ENCODE measurements at places on chromosomes 2 and 18.

DNA sequence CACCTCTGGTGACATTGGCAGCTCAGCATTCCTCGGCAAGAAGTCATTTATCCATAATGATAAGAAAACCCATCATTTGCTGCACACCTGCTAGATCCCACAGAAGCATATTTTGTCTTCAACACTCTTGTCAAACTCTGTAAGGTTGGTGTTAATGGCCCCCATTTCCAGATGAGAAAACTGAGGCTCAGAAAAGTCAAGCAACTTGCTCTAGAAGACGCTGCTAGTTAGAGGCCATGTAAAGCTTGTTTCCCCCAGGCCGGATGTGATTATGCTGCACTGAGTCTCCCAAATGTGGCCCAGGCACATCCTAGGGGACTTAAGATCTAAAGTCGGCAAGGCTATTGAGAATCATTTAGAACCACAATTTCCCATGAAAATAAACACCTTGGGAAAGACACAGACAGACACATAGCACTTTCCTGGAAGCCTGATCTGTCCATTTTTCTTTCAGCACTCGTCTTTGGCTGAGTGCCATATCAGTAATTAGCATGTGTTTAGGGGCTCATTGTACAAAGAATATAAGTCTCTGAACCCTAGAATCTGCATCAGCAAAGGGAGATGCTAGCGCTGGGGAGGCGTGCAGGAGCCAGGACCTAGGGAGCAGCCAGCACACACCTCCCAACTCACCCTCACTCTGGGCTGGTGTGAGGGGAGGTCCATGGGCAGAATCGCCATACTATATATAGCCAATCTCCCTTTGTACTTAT, 39.3 kb downstream of the C1QL2 start:
- DNase-seq: no peak

GRCh38 chr2:197168705-197169104, 141.9 kb downstream of the ANKRD44 start:
- DNase-seq: no peak

DNA sequence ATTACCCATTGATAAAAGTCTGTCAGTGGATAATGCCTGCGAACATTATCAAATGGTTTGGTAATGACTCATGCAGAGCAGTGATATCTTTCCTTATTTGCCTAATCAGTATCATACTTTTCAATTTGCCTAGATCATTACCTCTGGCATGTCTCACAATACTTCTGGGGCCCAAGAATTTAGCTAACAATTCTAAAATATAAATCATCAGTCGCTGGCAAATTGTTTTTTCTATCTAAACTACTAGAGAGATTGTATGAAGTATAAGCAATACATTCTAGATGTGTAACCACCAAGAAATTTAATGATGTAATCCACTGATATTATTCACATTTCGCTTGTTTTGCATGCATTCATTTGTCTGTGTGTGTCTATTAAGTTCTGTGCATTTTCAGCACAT, 191.2 kb upstream of the CDH19 start:
- DNase-seq: no peak

GRCh38 chr18:78980279-78980771, 707 bp downstream of the SALL3 start:
- DNase-seq: no peak

- no peak for DNase-seq
Observed at GRCh38 chr2:240386326-240386725, 49.1 kb upstream of the GPC1 start.

DNA sequence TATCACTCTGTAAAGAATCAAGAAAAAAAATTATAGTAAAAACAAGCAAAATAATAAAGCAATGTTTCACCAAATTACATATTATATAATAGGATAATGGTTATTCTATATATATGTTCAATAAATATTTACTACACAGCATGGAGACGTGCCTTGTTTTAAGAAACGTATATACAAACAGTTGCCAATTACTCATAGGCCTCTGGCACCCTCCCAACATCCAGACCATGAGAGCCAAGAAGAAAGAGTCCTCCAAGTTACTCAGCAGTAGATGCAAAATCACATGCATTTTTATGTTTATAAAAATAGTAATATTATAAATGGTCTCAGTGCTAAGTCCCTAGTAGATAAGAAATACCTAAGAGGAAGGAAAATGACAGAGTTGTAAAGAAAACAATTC, 64.8 kb downstream of the REV1 start:
- DNase-seq: peak; percentile 64

GRCh38 chr2:98701230-98701629, 29.7 kb downstream of the MGAT4A start:
- DNase-seq: no peak

DNA sequence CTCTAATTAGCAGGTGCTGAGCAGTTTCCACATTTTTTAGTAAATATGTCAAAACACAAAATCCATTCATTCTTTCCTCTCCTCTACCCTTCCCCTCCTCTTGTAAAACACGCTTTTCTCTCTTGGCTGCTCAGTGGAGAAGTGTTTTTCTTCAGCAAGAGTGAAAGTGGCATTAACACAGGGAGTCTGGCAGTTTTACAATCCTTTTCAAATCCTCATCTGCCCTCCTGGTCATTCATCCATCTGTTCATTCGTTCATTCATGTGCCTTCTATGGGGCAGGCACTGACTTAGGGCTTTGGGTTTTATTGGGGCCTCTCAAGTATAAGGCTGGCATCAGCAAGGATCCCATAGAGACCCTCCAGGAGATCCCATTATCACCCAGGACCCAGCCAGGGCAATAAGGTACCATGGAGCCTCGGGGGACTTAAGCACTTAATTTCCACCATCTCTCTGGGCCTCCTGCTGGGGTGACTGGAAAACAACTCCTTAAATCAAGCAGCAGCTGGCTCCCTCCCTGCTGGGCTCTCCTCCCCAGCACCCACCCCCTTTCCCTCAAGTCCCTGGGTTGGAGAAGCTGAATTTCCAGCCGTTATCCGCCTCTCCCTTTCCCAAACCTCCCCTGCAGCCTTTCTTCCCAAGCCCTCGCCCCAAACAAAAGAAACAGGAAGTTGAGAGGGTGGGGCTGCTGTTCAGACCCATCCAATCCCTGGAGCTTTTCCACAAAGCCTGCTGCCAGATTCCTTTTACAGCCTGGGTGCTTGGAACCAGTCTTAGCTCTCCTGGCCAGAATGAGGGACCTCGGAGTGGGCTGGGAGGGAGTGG, 32.6 kb downstream of the MARCHF4 start:
- DNase-seq: peak; percentile 59

GRCh38 chr2:204335451-204336058, 209.7 kb upstream of the PARD3B start:
- no peak for DNase-seq

GRCh38 chr2:18412980-18413675, 147.3 kb downstream of the RDH14 start:
- no peak for DNase-seq

GRCh38 chr2:102940684-102941083, 178.9 kb downstream of the TMEM182 start:
- DNase-seq: no peak

- no peak for DNase-seq
Observed at GRCh38 chr2:142952793-142953494, 75.5 kb downstream of the KYNU start.

DNA sequence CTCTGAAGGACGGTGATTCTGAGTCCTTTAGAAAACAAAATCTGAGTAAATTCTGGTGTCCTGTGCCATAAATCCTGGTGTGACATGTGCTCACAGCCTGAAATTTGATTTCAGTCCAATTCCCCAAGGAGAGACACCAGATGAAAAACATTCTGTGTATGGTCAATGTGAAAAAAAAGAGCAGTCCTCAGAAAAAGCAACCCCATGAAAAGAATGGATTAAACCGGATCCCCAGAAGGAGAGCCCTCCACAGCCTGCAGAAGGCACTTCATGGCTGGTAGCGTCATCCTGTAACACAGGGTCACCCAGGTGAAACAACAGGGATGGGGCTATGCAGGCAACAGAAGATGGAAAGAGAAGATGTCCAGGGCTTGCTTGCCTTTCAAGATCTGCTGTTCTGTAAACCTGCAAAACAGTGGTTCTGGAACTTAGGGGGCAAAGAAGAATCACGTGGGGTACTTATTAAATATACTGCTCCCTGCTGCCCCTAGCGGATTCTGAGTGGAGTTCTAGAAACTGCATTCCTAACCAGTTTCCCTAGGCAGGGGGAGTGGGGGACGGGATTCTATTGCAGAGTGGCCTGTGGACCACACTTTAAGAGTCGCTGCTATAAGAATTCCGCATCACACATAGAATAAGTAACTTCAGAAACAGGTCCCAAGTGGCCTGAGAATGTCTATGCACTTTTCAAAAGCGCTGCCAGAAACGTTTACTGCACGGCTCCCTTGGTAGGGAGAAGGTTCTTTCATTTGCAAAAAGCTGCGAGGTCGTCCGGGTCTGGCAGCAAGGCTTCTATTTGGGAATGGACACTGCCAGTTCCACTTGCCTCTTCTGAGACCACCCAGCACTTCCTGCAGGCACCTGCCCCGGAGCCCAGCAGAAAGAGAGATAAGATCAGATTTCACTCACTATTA, 118.9 kb upstream of the ARL5A start:
- no peak for DNase-seq

DNA sequence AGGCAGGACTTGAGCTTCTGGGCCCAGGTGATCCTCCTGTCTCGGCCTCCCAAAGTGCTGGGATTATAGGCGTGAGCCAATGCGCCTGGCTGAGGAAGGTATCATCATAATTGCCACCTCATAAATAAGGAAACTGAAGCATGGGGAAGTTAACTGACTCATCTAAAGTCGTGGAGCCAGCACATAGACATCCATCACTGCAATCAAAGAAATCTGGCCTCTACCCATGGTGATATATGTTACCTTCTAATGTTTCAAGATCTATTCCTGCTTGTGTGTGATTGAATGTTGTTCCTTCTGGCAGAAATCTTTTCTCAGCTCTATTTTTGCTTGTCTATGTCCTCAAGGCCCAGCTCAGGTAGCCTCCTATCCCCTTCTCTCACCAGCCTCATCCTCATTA, 105.1 kb upstream of the AQP4 start:
- no peak for DNase-seq

GRCh38 chr2:158460632-158461297, 4.0 kb downstream of the PKP4 start:
- DNase-seq: no peak

DNA sequence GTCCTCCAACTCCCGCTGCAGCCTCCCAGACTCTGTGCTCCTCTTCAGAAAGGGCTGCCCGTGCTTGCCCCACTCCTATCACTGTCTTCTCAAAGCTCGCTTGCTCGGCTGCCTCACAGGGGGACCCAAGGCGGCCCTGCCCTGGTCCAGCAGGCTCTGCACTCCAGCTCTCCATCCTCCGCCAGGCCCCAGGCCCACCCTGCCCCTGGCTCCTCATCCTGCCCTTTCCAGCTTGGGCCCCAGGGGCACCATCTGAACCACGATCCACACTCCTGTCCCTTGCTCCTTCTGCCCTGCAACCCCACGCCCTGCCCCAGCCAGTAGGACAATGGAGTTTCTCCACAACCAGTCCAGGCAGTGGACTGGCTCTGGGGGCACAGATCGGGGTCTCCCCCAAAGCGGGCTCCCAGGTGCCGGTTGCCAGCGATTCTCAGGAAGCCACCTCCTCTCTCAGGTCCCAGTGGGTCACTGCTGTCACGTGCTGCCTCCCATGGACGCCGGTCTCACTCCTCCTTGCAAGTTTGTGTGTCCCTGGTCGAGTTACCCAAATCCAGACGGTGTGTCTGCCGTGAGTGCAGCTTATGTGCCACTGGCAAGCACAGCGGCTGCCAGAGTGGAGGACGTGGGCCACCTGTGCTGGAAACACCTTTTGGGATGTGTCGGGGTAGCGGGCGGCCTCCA, 238.5 kb downstream of the HDAC4 start:
- DNase-seq: no peak

GRCh38 chr2:58698620-58699019, 457.5 kb upstream of the FANCL start:
- DNase-seq: no peak

DNA sequence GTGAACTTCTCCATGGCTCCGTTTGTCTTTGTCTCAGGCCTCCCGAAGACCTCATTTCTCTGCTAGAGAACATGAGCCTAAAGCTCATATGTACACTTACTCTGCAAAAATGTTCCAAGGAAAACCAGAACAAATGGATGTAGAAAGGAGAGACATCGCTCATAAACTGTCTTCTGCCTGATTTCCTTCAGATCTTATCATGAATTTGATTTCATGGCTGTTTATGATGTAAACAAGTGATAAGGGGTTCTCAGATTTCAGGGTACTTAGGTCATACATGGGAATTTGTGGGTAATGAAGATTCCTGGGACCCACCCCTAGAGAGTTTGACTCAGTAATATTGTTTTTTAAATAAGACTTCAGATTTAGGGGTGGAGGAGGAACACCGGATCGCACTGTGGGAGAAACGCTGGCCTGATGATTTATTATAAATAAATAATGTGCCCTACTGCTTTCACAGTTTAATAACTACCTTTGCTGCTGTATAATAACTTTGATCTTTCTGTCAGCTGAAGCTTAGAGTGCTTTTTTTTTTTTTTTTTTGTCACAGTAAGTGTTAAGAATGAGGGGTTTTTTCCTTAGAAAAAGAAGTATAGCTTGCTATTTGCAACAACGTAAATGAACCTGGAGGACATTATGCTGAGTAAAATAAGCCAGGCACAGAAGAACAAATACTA, 14.9 kb downstream of the AOX1 start:
- no peak for DNase-seq

GRCh38 chr2:3423492-3424170, 44.1 kb downstream of the TRAPPC12 start:
- no peak for DNase-seq

- no peak for DNase-seq
Observed at GRCh38 chr2:236403125-236403524, 138.9 kb upstream of the ASB18 start.

DNA sequence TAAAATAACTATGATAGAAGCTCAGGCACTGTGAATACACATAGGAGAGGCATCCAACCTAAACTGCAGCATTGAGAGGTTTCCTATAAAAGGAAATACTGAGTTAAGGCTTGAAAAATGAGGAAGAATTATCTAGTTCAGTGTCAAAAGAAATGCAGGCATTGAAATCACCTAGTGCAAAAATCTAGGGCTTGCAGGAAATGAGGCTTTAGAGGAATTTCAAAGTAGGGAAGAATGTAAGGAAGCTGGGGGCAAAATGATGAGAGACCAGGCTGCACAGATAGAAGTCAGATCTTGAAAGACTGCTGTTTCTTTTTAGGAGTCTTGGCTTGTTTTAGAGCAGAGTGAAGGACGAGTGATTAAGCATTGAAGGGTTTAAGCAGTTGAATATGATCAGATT, 28.1 kb upstream of the SCYGR2 start:
- DNase-seq: no peak

- no peak for DNase-seq
Observed at GRCh38 chr2:105387225-105387624, 11.6 kb downstream of the FHL2 start.

GRCh38 chr2:129791712-129792111, 187.8 kb upstream of the RAB6C start:
- DNase-seq: no peak

- DNase-seq: no peak
Observed at GRCh38 chr18:3209859-3210569, 9.8 kb downstream of the MYOM1 start.

- no peak for DNase-seq
Observed at GRCh38 chr2:99674090-99674489, 184.3 kb upstream of the REV1 start.

DNA sequence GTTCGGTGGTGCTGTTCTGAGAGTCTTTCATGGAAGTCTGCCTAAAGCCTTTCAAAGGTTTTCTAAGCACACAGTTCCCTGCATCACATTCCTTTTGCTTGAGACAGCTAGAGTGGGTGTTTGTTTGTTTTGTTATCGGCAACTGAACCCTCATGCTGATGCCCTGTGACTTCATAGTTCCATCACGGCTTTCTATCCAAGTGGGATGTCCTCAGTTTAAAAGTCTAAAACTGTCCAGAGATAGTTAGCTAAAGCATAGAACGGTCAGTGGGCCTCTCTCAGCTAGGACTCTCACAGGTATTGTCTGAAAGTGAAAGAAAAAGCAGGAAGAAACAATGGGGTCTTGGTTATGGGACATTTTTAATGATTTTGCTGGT, 337.3 kb downstream of the OSR1 start:
- DNase-seq: peak; percentile 85
